ENCODE measurements at places on chromosomes 2 and 18. TPM values are rescaled to one million over a fixed set of nuclear protein-coding genes. Genes with fewer than 3 reads are reported as not detected.
A peak's percentile ranks its signal among the peaks of the same experiment; 100 is the strongest.

DNA sequence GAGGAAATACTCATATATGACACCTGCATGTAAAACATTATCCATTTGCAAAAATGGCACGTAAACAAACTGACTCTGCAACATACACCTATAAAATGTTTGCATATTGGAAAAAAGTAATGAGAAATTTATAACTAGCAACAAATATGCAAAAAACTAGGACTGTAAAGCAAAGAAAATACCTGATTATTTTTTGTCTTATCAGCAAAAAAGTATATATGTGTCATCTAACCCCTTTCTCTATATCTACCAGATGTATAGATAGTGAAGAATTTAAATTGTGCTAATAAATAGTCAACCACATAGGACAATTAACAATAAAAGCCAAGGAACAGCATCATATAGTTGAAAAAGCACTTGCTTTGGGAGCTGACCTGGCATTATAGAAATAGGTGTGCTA is 543.8 kb downstream of the LRP1B start:
- no peak for DNase-seq
- H3K4me3 ChIP-seq: no peak overlapping the region
- no peaks in the 10 kb centered on the region for H3K4me1 ChIP-seq
- H3K36me3 ChIP-seq: no peaks in the 10 kb centered on the region
- H3K27ac ChIP-seq: no peak overlapping the region

DNA sequence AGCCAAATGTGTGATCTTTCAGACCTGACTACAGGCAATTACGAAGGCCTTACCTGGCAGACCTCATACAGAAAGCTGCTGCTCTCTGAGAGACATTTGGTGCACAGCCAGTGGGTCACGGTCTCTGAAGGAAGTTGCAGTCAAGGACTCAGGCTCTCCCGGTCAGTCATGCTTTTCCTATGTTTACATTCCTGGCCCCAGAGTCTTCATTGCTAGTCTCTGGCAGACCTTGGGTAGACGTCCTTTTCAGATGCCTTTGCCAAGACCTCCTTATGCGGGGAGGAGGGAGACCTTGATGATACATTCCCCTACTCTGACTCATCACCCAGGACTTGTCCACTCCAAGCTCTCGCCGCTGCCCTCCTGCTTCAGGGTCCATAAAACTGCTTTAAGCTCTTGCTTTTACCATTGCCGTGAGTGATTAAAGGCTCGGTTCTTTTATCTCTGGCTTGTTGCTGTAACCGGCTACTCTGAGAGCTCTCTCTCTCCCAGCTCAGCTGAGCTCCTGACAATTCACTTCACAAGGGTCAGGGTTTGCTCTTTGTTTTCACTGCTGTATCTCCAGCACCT is 62.0 kb upstream of the SLC35F5 start:
- H3K27me3 ChIP-seq: no peaks in the 10 kb centered on the region
- no peak overlapping the region for H3K4me3 ChIP-seq
- H3K36me3 ChIP-seq: no peaks in the 10 kb centered on the region
- DNase-seq: no peak
- no peak overlapping the region for H3K27ac ChIP-seq

- peak overlapping the region; percentile 85 for H3K4me3 ChIP-seq
- H3K4me1 ChIP-seq: peaks cover 52% of the 10 kb centered on the region
- peaks cover 33% of the 10 kb centered on the region for H3K36me3 ChIP-seq
- H3K27ac ChIP-seq: peak overlapping the region; percentile 23
Observed at GRCh38 chr2:85886590-85886989, 2.2 kb downstream of the ST3GAL5 start.

DNA sequence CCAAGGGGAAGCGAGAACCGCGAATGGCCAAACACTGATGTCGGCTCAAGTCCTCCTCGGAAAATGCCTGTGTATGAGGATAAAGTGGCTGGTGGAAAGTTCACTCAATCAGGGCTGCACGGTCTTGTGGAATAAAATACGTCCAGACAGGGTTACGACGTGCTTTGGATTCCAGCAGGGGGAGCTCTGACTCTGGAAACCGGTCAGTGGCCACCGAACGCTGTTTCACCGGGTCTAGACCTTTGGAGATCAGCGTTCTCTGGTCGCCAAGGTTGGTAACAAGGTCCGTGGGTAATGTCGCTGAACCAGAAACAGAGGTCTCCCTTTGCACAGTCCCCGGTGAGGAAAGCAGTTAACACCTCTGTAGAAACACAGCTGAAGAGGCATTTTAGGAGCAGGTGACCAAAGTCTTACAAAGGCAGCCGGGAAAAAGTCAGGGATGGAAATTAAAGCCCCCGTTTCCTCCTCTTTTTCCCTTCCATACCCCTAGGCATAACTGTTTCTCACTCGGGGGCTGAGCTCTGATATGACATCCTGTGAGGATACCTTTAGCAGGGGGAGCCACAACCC is 47.8 kb downstream of the CDCA7 start:
- peak overlapping the region; percentile 47 for H3K4me3 ChIP-seq
- H3K27ac ChIP-seq: no peak overlapping the region
- peaks cover 57% of the 10 kb centered on the region for H3K27me3 ChIP-seq
- no peaks in the 10 kb centered on the region for H3K36me3 ChIP-seq
- DNase-seq: peak; percentile 66

HES6 gene
- 4.3 TPM for total RNA-seq

- no peaks in the 10 kb centered on the region for H3K36me3 ChIP-seq
- peaks cover 8% of the 10 kb centered on the region for H3K27me3 ChIP-seq
- DNase-seq: no peak
- H3K4me1 ChIP-seq: peaks cover 3% of the 10 kb centered on the region
- H3K27ac ChIP-seq: no peak overlapping the region
- H3K4me3 ChIP-seq: no peak overlapping the region
Observed at GRCh38 chr2:158998551-158999248, 30.3 kb downstream of the TANC1 start.

DNA sequence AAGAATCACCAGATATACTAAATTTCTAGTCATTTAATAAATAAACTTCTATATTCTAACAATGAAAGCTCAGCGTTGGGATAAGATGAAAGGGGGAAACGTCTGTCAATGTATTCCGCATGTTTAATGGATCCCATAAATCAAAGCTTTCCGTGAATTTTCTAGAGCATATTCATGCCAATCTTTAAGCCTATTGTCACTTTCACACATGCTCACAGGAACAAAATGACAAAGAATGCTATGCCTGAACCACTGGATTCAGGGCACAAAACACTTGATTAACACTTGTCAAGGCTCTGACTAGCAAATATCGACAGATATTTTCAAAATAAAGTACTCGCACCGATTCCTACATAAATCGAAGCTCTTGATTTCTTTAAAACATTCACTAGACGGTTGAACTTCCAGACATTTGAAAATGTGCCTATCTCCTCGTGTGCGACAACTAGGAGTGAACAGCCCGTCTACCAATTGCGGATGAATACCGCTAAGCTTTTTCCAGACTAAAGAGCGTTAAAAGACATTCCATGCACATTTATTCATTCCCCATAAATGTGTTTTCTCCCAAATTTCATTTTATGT is 1.8 kb downstream of the TLK1 start:
- H3K36me3 ChIP-seq: peaks cover 8% of the 10 kb centered on the region
- H3K27me3 ChIP-seq: no peaks in the 10 kb centered on the region
- DNase-seq: no peak
- H3K4me1 ChIP-seq: peaks cover 58% of the 10 kb centered on the region

DNA sequence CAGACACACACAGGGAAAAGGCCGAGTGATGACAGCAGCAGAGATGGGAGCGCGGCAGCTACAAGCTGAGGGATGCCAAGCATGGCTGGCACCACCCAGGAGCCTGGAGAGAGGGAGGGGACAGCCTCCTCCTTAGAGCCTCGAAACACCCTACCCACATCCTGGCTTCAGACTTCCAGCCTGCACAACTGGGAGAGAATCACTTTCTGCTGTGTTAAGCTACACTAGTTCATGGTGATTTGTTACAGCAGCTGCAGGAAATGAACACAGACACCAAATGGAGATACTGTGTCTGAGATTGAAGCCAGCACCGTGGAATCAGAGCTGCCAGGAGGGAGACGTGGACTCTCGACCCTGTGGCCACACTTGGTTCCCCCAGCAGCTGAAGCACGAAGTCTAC is 27.5 kb upstream of the FOSL2 start:
- peaks cover 52% of the 10 kb centered on the region for H3K4me1 ChIP-seq
- no peak overlapping the region for H3K4me3 ChIP-seq
- H3K27me3 ChIP-seq: peaks cover 10% of the 10 kb centered on the region
- H3K36me3 ChIP-seq: peaks cover 2% of the 10 kb centered on the region
- peak; percentile 23 for DNase-seq

- peaks cover 37% of the 10 kb centered on the region for H3K27me3 ChIP-seq
- no peak overlapping the region for H3K27ac ChIP-seq
- no peak for DNase-seq
- H3K4me1 ChIP-seq: peaks cover 2% of the 10 kb centered on the region
Observed at GRCh38 chr2:60510713-60511112, 42.7 kb downstream of the BCL11A start.

GRCh38 chr2:9997936-9998335 is 45.4 kb upstream of the KLF11 start:
- H3K4me3 ChIP-seq: no peak overlapping the region
- H3K36me3 ChIP-seq: no peaks in the 10 kb centered on the region
- H3K4me1 ChIP-seq: peaks cover 1% of the 10 kb centered on the region

DNA sequence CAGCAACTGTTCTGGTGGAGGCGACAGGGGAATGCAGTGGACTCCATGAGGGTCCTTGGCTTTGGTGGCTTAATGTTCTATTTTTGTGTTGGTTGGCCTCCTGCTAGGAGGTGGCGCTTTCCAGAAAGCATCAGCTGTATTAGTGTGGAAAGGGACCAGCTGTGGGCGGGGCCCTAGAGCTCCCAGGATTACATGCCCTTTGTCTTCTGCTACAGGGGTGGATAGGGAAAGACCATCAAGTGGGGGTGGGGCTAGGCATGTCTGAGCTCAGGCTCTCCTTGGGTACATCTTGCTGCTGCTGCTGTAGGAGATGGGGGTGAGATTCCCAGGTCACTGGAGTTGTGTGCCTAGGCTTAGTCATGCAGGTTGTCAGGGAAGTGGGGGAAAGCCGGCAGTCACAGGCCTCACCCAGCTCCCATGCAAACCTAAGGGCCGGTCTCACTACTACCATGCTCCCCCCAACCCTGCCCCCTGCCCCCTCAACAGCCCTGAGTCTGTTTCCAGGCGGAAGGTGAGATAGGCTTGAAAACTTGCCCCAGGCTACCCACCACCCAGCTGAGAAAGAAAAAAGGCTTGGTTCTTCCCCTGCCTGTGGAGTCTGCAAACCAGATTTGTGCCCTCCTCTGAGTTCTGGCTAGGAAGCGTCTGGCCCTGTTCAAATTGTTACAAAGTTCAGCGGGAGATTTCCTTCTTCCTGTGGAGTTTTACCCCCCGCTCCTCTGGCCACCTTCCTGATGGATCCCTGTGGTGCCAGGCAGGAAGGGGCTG is 141.3 kb upstream of the LYPD1 start:
- H3K4me3 ChIP-seq: no peak overlapping the region
- no peaks in the 10 kb centered on the region for H3K27me3 ChIP-seq
- H3K36me3 ChIP-seq: no peaks in the 10 kb centered on the region
- no peak for DNase-seq
- no peaks in the 10 kb centered on the region for H3K4me1 ChIP-seq
- no peak overlapping the region for H3K27ac ChIP-seq

TUBB8B gene
- not detected for total RNA-seq

CHRNG gene
- total RNA-seq: not detected

SERPINB4 gene
- total RNA-seq: not detected

GRCh38 chr18:42756214-42756613 is 359.3 kb downstream of the RIT2 start:
- no peaks in the 10 kb centered on the region for H3K36me3 ChIP-seq
- H3K4me1 ChIP-seq: no peaks in the 10 kb centered on the region
- H3K27me3 ChIP-seq: no peaks in the 10 kb centered on the region
- H3K4me3 ChIP-seq: no peak overlapping the region
- DNase-seq: no peak

DNA sequence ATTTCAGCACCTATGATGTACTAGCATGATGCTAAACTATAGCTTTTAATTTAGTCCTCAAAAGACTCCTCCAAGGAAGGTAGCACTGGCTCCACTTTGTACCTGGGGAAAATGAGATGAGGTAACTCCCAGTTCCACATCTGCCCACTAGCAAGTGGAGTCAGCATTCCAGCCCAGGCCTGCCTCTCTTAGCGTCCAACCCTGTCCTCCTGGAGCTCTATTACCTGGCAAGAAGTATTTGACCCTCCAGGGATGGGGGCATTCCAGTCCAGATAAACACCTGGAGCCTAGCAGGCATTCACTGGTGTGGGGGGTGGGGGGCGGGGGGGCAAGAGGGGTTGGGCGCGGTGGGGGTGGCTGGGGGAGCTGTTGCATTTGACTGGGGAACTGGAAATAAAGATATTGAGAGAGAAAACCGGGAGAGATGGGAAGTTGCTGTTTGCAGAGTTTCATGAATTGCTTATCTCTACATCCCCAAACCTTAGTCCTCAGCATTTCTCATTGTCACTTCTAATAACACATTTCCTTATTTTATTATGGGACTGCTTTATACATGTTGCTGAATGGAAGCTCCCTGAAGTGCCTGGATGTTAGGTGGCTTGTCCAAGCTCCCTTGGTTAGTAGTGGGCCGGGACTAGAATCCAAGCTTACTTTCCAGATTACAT is 22.0 kb upstream of the FZD5 start:
- H3K36me3 ChIP-seq: no peaks in the 10 kb centered on the region
- peaks cover 2% of the 10 kb centered on the region for H3K4me1 ChIP-seq
- no peak overlapping the region for H3K4me3 ChIP-seq

- peaks cover 11% of the 10 kb centered on the region for H3K27me3 ChIP-seq
- peaks cover 16% of the 10 kb centered on the region for H3K4me1 ChIP-seq
- H3K27ac ChIP-seq: peak overlapping the region; percentile 92
- DNase-seq: peak; percentile 41
- peaks cover 2% of the 10 kb centered on the region for H3K36me3 ChIP-seq
Observed at GRCh38 chr18:47953471-47953931, 23.0 kb upstream of the SMAD2 start.

EVX2 gene
- not detected for total RNA-seq

DNA sequence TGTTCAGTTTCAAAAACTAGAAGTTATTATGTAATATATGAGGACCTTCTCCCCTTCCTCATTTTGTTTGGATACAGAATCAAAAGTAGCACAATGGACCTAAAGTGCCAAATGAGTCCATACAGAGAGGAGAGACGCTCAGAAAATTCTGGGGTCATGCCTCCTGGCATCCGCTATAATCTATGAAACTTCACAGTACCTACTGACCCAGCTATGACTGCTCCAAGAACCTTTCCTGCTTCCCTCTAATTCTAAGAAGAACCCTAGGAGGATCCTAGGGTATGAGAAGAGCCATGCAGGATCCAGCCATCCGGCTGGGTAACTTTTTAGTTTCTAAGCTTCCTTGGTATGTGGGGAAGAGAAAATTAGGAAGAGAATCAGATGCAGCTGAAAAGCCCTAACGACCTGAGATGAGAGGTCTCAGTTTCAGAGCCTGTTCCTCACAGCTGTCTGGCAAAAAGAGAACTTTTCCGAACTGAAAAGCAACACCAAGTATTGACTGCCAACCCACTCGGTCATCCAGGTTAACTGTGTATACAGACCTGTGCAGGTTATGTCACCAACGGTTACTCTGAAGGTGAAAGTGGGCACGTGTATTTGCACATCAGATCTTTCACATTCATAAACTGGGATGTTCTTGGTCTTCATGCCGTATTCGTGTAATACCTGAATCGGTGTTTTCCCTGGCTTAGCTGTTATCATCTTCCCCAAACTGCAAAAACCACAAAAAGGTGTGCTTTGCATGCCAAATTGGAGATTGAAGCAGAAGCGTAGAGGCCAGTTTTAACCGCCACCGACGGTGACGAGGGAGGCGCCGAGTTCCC is 1.1 kb downstream of the PRKRA start:
- H3K4me3 ChIP-seq: peak overlapping the region; percentile 88
- H3K27me3 ChIP-seq: no peaks in the 10 kb centered on the region
- H3K4me1 ChIP-seq: peaks cover 28% of the 10 kb centered on the region
- DNase-seq: no peak
- peak overlapping the region; percentile 92 for H3K27ac ChIP-seq
- H3K36me3 ChIP-seq: peaks cover 10% of the 10 kb centered on the region

- no peaks in the 10 kb centered on the region for H3K4me1 ChIP-seq
- no peak for DNase-seq
- H3K4me3 ChIP-seq: no peak overlapping the region
- no peak overlapping the region for H3K27ac ChIP-seq
- no peaks in the 10 kb centered on the region for H3K36me3 ChIP-seq
- no peaks in the 10 kb centered on the region for H3K27me3 ChIP-seq
Observed at GRCh38 chr2:235594041-235594440, 100.2 kb downstream of the AGAP1 start.
